Retina (tissue), 1 donor: ENCODE measurements at places on chromosomes 4 and X.
A peak's percentile ranks its signal among the peaks of the same experiment; 100 is the strongest.

DNA sequence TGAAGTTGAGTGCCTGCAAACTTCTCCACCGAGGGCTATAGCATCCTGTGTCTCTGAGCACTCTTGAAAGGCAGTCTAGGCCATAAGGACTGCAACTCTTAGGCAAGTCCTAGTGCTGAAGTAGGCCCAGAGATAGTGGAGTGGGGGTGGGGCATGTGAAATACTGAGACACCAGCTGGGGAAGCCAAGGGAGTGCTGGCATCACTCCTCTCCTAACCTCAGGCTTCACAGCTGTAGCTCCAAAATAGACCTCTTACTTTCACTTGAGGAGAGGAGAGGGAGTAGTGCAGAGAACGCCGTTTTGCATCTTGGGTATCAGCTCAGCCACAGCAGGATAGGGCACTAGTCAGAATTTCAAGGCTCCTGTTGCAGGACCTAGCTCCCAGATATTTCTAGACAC is 56.2 kb upstream of the CYSLTR1 start:
- no peak for DNase-seq

DNA sequence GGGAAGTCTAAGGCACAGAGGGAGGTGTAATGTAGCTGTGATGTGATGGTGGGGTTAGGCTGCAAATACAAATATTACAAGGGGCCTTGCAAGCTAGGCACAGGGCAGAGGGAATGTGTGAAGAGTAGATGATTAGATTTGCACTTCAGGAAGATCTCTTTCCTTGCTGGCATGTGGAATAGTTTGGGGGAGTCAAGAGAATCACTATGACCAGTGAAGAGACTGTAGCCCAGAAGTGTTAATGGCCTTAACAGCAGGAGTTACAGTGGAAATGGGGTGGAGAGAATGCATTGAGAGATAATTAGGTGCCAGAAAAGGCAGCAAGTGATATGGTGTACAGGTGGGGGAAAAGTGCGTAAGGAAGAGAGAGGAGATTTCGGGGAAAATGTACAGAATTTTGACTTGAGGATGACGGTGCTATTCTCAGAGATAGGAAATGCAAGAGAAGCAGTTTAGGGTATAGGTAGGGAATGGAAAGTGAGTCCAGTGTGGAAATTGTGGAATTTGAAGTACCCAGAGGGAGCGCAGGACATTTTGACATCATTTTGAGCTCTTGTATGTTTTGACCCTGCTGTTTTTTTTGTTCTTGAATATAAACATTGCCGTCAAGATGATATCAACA is 10.2 kb upstream of the TAPT1 start:
- no peak for DNase-seq

GRCh38 chr4:4542774-4543485 is 1.1 kb upstream of the STX18 start:
- DNase-seq, result no peak

DNA sequence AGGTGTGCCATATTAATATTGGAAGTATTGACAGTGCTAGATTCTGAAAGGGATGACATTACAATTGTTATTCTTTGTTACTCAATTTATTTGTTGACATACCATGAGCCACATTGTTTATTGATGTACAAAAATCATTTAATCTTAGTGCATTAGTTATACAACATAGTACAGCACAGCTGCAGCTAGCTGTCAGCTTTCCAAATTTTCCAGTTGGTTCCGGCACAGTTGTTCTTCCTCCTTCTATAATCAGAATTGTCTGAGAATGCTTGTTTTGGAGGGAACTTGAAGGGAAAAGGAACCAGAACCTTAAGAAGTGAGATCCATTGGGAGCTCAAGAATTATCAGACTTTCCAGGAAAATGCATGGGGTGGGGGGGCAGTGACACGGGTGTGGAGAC is 281.4 kb downstream of the ZIC3 start:
- no peak for DNase-seq

- peak; percentile 54 for DNase-seq
These were observed 383 bp downstream of the PCYT1B start for GRCh38 chrX:24646745-24647182.

DNA sequence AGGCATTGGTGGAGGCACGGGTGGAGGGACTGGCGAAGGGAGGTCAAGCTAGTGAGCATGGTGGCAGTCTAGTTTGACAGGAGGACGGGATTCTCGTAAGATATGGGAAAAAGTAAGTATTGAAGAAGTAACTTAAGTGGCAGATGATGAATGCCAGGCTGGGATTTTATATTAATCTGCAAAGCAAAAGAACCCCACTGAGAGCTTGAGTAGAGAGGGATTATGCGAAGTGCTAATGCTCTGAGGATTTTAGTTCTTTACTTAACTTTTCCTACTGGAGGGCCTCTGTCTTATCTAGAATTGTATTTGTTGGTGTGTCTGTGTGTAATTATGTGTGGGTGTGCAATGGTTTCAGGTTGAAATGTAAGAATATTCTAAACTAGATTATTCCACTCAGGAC is 327.9 kb downstream of the FAT4 start:
- no peak for DNase-seq

DNA sequence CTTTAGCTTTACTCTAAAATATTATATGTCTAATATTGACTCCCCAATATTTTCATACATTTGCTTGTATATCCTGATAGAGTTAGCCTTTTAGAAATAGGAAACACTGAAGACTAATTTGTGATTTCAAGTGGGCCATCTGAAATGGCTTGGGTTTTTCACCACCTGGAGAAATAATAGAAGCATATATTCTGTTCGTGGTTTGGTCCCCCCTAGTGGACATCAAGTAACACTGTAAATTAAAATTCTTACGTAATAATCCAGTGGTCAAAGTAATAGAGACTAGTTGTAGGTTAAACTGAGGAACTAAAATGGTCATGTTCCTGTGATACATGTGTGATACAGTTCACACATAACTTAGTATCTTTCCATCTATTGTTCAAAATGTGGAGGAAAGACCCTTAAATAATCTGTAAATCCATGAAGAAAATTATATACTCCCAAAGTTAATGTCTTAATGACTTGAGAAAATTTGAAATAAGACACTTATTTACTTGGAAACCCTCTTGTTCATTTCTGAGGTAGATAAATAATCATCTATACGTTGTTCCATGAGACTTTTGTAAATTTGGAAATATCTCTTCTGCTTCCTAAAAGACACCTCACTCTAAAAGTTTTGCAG is 79.8 kb upstream of the SMARCAD1 start:
- DNase-seq, result no peak

GRCh38 chrX:7059214-7059838 is 88.2 kb upstream of the STS start:
- no peak for DNase-seq

DNA sequence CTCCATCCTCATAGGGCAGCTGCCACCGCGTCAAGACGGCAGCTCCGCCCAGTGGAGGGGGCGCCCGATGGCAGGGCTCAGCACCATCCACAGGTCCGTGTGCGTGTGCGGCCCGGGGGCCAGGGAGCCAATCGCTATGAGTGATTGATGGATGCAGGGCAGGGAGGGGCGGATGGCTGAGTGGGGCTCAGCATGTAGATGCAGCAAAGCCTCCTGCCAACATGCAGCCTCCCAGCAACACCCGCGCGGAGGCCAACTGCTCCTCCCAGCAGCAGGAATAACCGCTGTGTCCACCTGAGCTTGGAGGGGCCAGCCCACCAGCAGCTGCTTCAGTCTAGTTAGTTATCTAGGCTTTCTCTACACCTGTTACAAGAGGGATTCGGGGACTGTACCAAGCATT is 77.4 kb downstream of the MTMR1 start:
- DNase-seq, result no peak

DNA sequence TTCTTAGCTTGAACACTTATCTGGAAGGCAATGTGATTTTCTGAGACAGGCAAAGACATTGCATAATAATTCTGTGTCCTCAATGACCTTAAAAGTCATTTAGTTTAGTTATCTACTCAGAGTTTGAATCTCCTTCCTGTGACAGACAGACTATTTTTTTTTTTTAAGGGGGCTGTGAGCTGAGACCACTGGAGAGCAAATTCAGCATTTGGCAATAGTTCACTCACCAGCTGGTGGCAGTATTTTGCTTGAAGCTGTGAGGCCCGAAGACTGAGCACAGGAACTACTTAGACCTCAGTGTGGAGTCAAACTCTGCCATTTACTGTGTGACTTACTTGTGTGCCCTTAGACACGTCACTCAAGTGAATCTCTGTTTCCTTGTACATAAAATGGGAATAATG is 22.9 kb upstream of the CPE start:
- peak; percentile 46 for DNase-seq
